ENCODE measurements at places on chromosomes 1 and 21.
A peak's percentile ranks its signal among the peaks of the same experiment; 100 is the strongest.

DNA sequence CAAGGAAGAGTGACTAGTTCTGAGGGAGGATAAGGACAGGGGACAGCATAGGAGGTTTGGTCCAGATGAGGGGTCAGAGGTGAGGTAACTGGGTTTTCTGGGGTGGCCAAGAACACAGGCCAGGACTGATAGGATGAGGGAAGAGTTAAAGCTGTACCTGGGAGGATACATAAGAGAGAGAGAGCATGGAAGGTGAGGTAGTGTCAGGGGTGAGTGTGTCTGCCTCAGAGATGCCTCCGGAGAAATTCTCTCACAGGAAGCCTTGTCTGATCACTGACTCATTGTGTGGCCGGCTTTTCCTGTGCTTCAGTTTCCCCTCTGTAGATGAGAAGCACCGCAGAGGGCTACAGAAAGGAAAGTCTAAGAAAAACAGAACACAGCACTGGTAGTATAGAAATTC, 40.2 kb downstream of the FASLG start:
- DNase-seq: peak; percentile 90

DNA sequence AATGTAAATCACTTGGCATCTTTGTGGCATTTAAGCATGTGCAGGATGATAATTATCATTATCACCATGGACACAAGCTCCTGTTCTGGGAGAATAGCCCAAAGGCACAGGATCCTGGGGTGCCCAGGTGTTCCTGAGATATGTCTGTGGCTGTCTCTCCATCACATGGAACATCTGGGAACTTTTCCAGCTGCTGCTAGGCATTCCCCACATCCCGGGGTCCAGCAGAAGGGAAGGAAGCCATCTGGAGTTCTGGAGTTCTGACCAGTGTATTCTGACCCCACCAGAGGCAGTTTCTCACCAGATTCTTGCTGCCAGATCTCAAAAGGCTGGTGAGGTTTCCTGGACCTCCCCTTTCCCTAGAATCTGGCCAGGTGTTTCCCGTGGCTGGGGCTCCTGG, 259.7 kb upstream of the VAMP3 start:
- no peak for DNase-seq

GRCh38 chr1:204065174-204065985, 7.5 kb upstream of the SOX13 start:
- peak; percentile 40 for DNase-seq

GRCh38 chr1:63804829-63805484, 31.1 kb downstream of the ROR1 start:
- no peak for DNase-seq

DNA sequence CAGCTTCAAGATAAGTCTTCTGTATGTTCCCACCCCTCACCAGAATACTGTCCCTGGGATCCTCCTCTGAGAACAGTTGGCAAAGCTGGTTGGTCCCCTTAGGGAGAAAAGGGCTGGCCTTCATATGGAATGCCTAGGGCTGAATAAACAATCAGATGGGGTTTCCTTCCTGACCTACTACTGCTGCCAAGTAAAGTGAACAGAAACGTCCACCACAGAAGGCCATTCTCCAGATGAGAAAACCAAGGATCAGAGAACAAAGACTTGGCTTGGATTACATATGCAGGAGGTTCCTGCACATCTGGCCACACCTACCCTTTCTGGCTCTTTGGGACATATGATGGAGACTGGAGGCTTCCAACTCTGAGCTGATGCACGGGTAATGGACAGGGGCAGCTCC, 194.5 kb downstream of the HIVEP3 start:
- no peak for DNase-seq

DNA sequence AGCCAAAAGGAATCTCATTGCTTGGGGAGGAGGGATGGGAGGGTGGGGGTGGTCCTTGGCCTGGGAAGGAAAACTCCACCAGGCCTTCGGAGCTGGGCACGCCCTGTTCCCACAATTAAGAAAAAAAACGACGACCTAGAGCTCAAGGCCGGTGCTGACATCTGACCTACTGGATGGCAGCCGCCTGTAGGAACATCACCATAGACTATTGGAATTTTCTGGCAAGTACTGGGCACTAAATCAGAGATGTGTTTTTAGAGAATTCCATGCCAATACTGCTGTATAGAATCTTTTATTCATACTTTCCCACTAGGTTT, 729 bp downstream of the NADK start:
- DNase-seq: peak; percentile 57

- no peak for DNase-seq
Observed at GRCh38 chr21:24826822-24827221, 780.5 kb downstream of the MRPL39 start.

GRCh38 chr1:48677306-48678287, 99.1 kb downstream of the BEND5 start:
- peak; percentile 34 for DNase-seq

GRCh38 chr1:35470977-35471613, 86.1 kb downstream of the KIAA0319L start:
- no peak for DNase-seq

DNA sequence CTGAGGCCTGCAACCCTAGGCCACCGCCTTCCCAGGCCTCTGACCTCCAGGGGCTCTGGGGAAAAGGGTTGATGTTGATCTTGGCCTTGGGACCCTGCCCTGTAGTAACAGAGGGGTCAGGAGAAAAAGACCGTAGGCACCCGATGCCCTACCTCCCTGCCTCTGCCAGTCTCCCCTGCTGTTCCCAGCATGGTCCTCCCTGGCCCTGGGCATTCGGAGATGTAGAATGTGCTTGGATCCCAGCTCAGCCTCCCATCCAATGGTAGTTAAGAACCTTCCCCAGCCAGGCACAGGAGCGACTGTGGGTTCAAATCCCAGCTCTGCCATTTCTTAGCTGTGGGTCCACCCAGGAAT, 72.0 kb upstream of the TARDBP start:
- no peak for DNase-seq

DNA sequence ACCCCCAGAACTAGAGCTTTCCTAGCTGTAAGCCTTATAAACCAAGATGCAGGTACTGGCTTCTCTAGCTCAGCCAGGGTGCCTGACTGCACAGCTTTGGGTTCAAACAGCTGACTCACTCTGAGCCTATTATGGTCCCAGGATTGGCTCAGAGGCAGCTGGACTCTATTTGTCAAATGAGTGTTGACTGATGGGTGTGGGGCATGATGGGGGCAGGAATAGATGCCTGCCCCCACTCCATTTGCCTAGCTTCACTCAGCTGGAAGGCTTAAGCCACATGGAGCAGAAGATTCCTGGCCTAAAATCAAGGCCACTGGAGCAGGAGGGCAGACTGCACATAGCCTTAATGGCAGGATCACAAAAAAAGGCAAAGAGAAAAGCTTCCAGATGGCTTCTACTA, 90.5 kb downstream of the PIK3R3 start:
- no peak for DNase-seq

- DNase-seq: no peak
Observed at GRCh38 chr1:27993241-27993640, 33.5 kb downstream of the XKR8 start.

DNA sequence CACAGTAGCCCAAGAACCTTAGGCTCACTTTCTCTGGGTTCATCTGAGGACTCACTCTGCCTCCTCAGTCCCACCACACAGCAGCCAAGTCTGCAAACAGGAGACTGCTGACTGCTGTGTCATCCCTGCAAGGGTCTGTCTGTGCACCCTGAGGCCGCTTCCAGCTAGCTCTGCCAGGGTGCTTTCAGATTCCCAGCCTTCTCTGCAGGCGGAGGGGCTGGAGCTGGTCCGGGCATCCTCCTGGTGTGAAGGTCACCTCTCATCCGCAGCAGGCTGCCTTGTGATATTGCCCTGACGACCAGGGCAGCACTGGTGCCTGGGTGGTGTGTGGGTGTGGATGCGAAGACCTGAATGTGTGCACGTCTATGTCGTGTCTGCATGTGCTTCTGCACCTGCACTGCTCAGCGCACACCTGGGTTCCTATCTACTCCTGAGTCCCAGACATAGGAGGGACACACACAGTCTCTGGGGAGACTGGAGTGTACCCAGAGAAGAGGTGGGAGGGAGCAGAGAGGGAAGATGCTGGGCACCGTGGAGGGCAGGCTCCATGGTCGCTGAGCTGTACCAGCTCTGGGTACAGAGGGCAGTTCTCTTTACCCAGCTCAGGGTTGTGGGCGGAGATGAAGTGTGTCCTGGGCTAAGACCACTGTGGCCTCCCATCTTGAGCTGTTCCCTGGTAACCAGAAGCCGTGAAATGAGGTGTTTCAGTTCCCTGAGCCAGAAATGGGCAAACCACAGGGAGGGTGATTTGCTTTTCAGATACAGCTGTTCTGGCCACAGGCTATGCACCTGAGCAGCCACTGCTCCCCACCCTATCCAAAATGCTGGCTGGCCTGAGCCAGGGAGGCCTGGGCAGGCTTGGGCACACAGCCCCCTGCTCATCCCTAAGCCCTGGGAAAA, 160.9 kb upstream of the CSF3R start:
- DNase-seq: no peak

DNA sequence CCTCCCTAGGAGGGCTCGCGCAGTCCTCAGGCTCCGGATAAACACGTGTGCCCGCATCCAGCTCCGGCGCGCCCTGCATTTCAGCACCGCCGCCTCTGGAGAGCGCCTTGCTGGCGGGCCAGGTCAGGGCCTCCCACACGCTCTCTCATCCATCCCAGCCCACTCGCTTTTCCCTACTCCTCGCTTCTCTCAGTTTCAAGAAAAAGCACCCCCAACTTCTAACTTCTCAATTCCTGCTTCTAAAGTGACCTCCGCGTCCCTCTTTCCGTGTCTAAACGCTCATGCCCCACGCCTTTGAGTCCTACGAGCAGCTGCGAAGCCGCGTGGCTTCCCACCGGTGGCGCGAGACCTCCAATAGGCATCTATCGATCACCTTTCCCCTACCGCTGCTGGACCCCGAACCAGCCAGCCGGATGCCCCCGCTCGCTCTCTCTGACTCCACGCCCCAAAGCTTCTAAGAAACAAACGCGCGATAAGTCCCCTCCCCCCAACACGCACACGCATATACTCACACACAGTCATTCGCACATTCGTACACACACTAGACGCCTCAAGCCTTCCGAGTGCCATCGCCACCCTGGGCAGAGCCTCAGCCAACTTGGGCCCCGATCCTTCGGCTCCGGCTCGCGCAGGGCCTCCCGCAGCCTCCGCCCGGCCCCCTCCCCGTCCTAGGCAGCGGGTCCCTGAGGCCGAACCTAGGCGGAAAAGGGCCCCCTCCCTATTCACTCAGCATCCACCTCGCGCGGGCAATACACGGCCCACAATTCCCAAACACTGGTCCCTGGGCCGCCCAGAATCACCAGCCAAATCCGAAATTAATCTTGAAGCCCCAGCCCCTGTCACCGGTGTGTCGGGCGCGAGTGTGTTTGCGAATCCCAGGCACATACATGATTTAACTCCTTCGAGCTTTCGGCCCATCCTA, 1.1 kb downstream of the NMNAT2 start:
- DNase-seq: peak; percentile 40

DNA sequence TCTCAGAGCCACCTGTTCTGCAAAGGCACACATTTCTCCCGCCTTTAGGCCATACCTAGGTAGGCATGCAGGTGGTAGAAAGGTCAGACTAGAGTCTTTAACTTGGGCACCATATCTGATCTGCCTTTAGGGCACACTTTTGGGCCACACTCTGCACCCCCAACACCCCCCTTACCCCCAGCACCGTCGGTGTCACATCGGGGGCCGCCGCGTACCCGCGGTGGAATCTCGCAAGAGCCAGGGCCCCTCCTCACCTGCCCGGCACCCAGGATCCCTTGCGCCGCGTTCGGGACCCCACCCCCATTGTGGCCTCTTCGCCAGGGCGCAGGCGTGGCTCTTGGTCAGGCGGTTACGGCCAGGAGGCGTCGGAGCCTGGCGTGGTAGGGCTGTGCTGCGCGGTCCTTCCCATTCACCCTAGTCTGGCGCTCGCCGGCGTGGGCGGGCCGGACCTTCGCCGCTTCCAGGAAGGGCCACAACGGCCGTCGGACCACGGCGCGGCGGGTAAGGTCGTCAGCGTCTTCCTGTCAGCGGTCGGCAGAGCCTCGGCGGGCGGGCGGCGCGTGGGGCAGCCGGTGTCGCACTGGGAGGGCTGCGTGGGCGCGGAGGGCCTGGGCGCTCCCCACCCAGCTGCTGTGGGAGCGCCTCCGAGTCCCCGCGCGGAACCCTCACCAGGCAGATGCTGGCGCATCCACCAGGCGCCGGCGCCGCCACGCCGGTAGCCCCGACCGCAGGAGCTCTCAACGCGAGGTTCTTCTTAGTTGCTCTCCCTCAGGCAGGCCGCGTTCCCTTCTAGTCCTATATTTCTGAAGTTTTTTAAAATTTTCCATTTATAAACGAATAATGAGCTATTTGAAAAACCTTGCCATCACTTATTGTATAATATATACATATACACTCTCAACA, at the start of gene DNAH14:
Gene DNAH14, plus strand, starts transcription at position 341 of the 903 bp plus-strand sequence. CDS start 23,028 bp downstream, outside the sequence.
- peak; percentile 86 for DNase-seq

DNA sequence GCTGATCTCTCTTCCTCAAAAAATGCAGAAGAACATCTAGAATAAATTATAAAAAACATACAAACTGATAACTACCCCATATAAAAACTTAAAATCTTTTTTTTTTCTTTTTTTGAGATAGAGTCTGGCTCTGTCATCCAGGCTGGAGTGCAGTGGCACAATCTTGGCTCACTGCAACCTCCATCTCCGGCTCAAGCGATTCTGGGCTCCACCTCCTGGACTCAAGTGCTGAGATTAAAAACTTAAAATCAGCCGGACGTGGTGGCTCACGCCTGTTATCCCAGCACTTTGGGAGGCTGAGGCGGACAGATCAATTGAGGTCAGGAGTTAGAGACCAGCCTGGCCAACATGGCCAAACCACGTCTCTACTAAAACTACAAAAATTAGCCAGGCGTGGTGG, 31.1 kb downstream of the LIN9 start:
- no peak for DNase-seq

DNA sequence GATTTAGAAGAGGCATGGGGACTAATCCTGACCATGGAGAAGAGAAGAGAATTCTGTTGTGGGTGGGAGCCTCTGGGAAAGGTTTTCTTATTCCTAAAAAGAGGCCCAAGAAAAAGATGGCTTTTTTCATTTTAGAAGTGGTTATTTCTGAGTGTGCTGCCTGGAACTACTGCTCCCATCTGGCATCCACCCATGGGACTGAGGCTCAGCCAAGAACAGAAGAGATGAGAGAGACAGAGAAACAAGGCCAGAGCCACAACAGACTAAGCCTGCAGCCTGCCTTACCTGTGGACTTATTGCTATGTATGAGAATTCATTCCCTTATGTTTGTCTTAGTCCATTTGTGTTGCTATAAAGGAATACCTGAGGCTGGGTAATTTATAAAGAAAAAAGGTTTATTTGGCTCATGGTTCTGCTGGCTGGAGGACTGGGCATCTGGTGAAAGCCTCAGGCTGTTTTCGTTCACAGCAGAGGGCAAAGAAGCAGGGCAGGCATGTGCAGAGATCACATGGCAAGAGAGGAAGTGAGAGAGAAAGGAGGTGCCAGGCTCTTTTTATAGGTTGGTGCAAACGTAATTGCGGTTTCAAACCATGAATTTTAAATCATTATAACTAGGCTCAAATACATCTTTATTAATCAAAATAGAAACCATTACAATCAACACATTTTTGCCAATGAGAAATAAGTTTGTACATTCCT, 57.5 kb upstream of the PRDM2 start:
- DNase-seq: no peak

DNA sequence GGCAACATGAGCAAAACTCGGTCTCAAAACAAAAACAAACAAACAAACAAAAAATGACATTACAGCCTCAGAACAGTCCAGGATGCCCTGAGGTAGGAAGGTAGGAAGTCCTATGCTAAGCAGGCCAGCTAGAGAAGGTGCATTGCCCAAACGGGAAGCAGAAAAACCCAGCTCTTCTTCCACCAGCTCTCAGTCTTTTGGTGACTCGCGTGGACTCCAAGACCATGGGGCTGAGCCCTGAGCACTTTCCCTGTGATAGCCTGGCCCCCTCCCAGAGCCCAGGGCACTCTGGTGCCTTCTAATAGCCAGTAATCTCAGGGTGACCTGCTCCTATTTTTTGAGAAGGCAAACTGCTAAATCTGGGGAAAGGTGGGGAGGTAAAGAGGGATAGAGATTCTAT, 16.1 kb downstream of the PHLDA3 start:
- peak; percentile 39 for DNase-seq
